ENCODE measurements at places on chromosomes 6 and 20.

DNA sequence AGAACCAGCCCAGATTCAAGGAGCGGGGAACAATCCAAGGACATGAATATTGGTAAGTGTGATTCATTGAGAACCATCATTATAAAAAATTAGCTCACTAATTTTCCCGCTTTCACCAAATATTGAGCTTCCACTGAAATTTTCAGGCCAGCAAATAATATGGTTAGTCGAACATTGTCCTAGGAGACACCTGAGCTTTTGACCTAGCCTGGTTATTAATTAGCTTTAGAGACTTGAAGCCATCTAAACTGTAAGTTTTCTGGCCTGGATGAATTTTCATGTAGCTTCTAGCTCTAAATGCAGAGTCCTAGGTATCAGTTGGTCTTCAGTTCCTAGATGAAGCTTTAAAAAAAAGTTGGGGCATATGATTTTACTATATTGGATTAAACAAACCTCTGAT lies 17.1 kb upstream of the RALGAPA2 start:
- DNase-seq = no peak

DNA sequence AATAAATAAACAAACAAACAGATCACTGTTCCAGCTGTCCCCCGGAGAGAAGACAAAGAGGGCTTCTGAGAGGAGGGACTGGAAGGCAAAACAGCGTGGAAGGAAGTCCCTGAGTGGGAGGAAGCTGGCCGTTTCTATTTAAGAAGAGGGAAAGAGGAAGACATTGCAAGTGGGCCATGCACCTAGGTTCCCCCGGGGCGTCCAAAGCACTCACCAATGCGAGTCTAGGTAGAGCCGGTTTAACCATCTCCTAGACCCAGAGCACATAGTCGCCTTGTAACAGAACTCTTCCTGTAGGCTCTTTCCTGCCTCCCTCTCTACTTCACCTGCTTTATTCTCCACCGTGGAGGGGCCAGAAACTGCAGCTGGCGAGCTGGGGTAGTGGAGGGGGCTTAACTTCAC lies 158.4 kb downstream of the ZDHHC14 start:
- no peak for DNase-seq

DNA sequence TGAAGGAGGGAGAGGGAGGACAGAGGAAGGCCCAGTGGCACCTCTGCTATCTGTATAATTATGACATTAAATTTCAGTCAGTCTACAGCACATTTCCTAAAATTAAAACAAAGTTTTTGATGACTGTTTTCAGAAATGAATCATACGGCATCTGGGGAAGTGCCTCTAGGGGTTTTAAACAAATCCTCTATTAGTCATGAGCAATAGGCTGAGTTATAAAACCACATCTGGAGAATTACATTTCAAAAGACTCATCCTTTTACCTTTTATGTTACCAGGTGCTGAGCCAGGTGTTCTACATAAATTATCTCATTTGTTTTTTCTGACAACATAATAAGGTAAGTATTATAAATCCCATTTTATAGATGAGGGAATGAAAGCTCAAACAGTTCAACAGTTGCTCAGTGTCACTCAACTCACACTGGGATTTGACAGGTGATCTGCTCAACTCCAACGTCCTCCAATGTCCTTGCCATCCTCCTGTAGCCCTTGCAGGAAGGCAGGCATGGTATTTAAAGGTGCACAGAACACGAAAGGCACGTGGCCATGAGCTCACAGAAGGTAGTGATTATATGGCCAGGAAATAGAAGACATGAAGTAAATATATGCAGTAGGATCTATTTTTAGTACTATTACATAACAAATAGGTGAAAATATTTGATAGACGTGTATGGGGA lies 184.2 kb upstream of the MAN1A1 start:
- no peak for DNase-seq

- DNase-seq = no peak
Measured at GRCh38 chr6:168699631-168700295, 258.8 kb downstream of the SMOC2 start.

- DNase-seq = no peak
Measured at GRCh38 chr6:25590986-25591385, 61.0 kb upstream of the SCGN start.

DNA sequence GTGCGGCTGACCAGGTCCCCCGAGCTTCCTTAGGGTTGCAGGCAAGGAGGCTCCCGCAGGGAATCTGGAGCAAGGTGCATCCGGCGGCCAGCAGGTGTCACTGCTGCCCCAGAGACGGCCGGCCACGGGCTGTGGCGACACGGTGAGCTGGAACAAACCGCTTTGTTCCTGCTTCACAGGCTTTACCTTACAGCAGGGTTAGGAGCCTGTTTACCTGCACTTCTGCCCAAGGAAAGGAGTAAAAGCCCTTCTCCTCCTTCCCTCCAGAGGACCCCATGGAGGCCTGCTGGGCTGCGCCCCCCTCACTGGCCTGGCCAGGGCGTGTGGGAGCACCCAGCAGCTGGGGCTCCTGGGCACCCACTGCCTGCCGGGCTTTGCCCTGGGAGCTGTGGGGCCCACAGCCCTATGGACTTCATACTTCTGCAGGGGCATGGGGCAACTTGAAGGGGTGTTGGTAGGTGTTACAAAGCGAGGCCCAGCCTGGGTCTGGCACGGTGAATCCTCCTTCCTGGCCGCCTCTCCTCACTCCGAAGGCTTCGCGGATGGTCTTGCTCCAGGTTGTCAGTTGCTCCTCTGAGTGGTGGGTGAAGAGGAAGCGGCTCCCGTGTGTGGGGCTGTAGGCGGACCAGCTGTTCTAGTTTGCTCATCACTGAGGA lies 88.4 kb downstream of the CDC5L start:
- peak; percentile 39 for DNase-seq

GRCh38 chr6:169237496-169238134 lies 16.0 kb downstream of the THBS2 start:
- DNase-seq = no peak

DNA sequence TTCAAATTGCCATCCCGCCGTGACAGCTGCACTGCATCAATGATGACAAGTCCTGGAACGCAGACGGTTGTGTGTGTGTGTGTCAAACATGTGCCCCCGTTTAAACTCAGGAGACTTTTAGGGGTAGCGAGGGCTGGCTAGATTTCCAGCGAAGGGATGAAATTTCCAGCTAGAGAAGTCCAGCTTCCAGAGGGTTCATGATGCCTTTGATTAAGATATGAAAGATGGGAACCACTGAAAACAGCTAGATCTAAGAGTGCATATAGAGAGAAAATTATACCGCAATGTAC lies 644 bp downstream of the KIZ start:
- no peak for DNase-seq

DNA sequence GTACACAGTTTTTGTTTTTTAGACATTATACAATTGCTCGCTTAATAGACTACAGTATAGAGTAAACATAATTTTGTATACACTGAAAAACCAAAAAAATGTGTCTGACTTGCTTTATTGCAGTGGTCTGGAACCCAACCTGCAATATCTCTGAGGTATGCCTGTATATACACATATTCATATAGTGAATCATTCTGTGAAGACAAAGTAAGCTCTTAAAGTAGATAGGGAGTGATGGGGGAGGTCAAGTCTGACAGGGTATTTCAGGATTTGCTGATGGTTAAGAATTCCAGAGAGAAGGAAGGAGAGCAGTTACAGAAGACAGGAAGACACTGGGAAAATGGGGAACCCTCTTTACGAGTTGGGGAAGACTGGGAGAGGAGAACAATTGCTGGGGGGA lies 417.9 kb downstream of the CD109 start:
- no peak for DNase-seq

- no peak for DNase-seq
Measured at GRCh38 chr20:43987531-43987930, 72.9 kb downstream of the TOX2 start.

DNA sequence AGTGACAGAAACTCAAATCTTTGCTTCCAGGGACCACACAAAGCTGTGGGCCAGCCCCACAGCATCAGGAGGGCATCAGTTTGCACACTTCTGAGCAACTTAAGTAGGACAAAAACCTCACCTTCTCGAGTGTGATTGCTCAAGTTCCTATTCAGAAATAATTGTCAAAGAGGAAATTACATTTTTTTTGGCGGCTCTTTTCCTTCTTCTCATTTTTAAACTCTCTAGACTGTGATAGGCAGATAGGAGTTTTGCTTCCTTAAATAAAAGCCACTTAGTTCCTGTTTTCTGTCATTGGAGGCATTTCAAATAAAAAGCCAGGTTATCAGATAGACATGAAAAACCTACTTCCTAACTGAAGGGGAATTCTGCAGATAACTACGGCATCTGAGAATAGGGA lies 11.2 kb upstream of the TAGAP start:
- no peak for DNase-seq

- DNase-seq = no peak
Measured at GRCh38 chr20:48003021-48003420, 217.7 kb upstream of the SULF2 start.

GRCh38 chr20:32608664-32609015 lies 23.5 kb upstream of the NOL4L start:
- DNase-seq = no peak

DNA sequence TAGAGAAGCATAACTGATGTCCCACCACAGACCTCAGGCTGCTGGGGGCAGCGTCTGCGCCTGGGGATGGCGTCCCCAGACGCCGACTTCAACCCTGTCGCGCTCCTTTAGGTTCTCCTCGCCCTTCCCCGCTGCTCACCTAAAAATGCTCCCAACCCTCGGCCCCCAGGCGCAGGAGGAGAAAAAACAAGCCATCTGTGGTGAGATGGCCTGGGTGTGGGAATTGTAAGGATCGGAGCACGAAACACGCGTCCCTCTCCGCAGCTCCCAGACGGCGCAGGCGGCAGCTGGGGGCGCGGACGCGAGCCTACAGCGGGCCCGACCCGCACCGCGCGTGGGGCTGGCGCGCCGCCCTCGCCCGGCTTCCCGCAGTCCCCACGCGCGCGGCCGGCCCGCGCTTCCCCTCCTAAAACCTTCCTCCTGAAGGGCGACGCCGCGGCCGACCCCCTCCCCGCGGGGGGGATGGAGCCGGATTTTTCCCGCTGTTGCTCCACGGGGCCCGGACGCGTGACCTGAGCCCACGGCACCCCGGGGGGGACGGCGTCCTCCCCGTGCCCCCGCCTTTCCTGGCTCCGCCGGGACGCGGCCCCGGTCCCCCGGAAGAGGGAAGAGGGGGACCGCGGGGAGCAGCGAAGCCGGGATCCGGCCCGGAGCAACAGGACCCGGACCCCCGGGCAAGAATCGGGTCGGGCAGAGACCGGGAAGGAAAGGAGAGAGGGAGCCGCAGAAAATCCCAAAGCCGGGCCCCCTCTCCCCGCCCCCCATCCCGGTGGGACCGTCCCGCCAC lies 611 bp downstream of the EPB41L2 start:
- DNase-seq = no peak

DNA sequence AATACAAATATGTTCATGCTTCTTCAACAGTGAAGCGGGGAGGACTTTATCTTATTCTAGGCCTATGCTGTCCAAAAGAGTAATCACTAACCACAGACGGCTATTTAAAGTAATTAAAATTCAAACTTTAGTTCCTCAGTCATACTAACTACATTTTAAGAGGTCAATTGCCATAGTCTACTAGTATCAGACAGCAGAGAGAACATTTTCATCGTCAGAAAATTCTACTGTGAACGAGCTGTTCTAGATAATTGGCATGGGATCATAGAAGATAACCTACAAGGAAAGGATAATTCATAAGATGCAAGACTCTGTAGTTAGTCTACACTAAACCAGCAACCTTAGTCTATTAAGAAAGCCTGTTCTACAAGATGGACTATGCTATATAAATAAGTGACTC lies 44.4 kb downstream of the PRKN start:
- no peak for DNase-seq

DNA sequence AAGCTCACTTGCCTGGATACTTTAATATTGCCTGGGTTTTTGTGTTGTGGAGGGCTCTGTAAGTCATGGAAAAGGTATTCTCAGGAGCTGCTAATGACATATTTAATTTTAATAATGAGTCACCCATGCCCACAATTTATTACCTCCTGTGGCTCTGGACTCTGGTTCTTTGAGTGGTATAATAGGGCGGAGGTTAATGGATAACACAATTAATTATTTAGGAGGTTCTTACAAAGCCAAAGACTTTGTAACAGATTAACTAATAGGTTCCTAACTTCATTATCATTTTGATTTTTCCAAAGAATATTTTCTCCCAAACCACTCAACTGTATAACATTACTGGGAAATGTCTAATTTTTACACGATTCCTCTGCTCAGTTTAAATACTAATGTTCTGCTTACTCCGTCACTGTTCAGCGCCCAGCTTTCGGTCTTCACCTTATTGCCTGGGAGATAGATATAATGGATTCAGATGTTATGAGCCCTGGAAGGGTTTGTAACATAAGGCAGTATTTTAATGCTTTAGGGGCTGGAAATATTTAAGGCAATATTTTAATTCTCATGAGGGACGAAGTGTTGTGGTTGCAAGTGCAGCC lies 29.4 kb downstream of the PHACTR3 start:
- no peak for DNase-seq

DNA sequence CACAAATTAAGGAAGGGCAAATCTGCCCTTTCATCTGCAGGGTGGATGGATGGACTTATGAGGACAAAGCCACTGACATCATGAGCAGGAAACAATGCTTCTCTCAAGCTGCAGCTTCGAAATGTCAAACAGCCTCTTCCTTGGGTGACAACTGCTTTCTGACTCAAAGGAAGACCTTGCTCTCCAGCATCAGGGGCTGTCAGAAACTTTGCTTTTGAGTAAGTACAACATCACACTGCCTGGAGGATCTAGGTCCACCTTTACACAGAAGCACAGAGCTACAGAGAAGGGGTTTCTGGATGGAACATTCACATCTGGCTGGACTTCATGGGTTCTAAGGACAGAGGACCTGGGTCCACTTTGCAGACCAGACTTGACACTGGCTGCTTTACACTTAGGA lies 5.9 kb downstream of the CST1 start:
- DNase-seq = no peak

GRCh38 chr20:49559411-49560081 lies 8.4 kb downstream of the PTGIS start:
- DNase-seq = no peak

GRCh38 chr20:53657279-53657678 lies 63.6 kb upstream of the ZNF217 start:
- no peak for DNase-seq

DNA sequence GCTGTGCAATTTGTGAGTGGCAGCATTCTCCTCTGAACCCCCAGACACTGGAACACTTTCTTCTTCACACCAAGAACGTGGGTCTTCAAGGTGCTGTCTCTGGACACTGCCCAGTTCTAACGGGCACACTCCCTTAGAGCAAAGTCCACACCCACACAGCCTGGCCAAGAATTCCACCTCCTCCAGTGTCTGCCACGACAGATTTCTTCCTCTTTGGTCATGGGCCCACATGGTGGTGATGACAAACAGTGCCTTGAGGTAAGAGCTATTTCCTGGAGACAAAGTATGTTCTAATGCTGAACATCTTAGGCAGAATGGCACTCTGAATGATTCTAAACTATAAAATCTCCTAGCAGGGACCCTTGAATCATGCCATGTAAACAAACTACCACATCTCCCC lies 25.5 kb upstream of the SSTR4 start:
- no peak for DNase-seq
